ENCODE measurements at places on chromosomes 12 and 14.

GRCh38 chr12:131217024-131217586, 263.4 kb downstream of the ADGRD1 start:
- no peak for DNase-seq

DNA sequence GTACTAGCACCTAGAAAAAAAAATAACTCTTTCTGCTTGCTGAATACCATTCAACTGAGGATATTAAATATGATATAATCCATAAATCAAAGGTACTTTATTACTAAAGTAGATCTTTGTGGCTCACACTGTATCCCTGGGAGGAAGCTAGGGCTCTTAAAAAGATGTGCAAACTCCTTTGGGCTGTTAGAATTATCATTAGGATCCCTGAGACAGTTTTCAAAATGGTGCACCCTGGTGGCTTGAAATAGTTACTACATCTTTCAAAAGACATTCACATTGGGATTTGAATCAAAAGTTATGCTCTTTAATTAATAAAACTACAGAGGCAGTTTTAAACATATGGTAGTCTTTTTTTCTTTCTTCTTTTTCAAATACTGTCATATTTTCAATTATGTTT, 228.5 kb upstream of the G2E3 start:
- no peak for DNase-seq

- peak; percentile 26 for DNase-seq
Measured at GRCh38 chr12:86264451-86265328, 8.5 kb upstream of the MGAT4C start.

GRCh38 chr14:42174357-42174756, 567.7 kb downstream of the LRFN5 start:
- no peak for DNase-seq

- DNase-seq: no peak
Measured at GRCh38 chr14:80523518-80524117, 312.3 kb upstream of the DIO2 start.
